ENCODE measurements at places on chromosomes 6 and 20.
A peak's percentile ranks its signal among the peaks of the same experiment; 100 is the strongest.

GRCh38 chr6:40256224-40256623 is 322.0 kb upstream of the MOCS1 start:
- no peak for DNase-seq

GRCh38 chr20:59735917-59736316 is 131.6 kb downstream of the PHACTR3 start:
- no peak for DNase-seq

GRCh38 chr20:6157345-6157744 is 34.5 kb upstream of the FERMT1 start:
- no peak for DNase-seq

GRCh38 chr20:63641146-63641791 is 12.0 kb downstream of the STMN3 start:
- peak; percentile 82 for DNase-seq

DNA sequence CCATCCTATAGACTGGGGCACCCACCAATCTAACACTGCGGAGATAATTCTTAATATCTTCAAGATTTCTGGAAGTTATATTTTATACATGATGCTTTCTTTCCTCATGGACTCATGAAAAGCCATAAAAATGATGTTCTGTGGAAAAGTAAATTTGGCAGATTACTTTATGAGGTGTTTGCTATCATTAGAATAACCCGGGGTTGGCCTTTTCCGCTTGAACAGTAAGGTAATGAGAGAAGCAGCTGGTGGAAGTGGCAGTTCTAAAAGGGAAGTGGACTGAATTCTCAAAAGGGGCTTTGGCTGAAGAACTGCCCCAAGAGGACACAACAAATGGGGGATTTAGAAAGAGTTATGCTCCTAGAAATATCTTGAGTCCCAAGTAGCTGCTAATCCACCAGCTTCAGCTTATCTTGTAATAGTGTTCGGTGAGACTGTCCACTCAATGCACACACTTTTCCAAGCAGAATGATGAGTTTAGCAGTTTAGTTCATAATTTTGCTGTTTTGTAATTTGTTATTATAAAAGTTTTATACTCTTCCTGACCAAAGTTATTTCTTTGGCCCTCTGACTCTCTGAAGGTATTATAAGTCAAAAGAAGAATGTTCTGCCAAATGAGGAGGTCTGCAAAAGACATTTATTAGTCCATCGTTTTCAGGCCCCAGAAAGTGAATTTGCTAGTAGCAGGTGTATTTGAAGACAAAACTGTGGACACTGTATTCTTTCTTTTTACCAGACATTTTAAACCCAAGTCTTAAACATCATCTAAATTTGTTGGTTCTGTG is 2.9 kb downstream of the ISM1 start:
- no peak for DNase-seq

DNA sequence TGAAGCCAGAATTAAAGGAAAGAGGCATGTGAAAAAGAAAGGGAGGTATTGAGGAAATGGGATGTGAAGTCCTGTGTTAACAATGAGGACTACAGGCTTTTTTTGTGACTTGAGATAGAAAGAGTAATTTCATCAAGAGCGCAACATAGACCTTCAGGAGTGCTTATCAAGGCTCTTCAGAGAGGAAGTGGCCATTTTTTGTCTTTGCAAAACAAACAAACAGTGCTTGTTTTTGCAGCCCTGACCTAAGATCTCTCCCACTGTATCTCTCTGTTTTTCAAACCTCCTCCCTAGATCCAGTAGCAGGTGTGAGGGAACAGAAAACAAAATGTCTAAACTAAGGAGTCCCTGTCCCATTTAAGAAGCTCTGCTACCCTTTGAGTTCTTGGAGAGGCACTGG is 710.3 kb upstream of the MARCKS start:
- no peak for DNase-seq

- DNase-seq = no peak
These were observed 163.4 kb upstream of the DEFB112 start for GRCh38 chr6:50213146-50213545.

DNA sequence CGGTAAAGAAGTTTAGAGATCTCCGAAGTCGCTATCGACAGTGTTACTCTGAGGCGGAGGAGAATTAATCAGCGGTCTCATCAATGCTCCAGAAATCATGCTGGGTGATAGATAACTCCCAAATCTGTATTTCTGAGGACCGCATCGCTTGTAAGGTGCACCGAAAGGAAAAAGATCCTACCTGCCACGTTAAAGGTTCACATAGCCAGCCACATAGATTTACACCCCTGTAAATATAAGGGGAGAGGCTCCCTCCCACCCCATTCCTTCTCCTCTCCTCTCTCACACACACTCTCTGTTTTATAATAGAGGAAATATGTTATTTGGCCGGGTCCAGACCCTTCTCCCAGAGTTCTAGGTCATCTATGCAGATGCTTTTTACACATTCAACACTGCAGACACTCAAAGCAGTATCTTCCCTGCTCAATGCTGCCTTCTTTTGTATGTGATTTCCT is 620 bp upstream of the DEK start:
- DNase-seq = no peak

DNA sequence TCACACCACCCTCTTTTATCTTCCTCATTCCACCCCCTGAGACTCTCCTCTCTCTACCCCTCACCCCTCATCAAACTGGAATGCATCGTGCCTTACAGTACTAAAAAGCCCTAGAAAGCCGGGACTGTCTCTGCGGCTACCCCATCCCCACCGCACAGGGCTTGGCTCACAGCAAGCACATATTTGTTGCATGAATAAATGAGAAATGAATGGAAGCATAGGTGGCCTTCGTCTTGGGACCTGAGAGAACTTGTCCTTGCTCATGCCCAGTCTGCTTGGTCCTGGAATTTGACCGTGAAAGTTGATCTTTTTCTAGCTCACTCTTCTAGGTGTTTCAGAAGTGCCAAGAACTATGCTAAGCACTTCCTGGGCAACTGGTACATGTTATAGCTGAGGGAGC is 53.3 kb downstream of the APCDD1L start:
- DNase-seq = no peak

GRCh38 chr20:52722926-52723688 is 249.1 kb upstream of the TSHZ2 start:
- DNase-seq = no peak

Measured in activated CD8-positive, alpha-beta memory T cell treated with anti-CD3 and anti-CD28 coated beads, Interleukin-2, amount 10 ng/mL, durations not matched to agents 7 days and 5 days (primary cell).